HTR-8/SVneo (cell line): ENCODE measurements at places on chromosomes 16 and 17.

- DNase-seq = no peak
Observed at GRCh38 chr17:9472094-9472493, 103.5 kb downstream of the STX8 start.

DNA sequence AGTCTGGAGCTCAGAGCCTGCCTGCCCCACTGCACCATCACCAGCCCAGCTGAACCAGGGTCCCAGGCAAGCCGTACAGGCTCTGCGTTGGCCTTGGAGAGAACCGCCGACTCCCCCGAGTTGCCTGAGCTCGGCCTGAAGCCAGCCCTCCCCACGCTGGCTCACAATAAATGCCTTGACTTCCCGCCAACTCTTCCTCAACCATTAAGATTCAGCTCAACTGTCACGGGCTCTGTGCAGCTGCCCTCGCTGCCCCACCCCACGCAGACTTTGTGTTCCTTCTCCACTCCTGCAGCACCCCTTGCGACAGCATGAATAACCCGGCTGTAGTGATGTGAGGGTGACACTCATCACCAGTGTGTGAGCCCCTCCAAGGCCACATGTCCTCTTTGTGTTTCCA is 4.8 kb upstream of the QPRT start:
- DNase-seq = no peak

- no peak for DNase-seq
Observed at GRCh38 chr16:66925322-66925840, at the start of gene RRAD. Gene RRAD (minus strand): TSS chr16:66925535. CDS start chr16:66925179, 356 bp downstream.

DNA sequence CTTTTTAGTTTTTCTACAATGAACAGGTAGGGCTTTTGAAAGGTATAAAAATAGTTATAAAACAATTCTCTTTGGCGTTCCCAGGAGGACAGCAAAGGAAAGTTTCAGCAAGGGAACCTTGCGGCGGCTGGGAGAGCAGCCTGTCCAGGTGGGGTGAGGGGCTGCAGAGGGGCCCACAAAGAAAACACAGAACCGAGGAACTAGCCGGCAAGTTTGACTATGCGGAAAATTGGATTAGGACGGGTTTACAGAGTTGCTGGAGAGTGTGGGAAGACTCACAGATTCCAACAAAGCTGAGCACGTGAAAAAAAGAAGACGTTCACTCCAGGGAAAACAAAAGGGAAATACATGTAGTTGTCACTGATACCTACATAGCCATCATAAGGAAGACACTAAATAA is 40.2 kb upstream of the METTL16 start:
- DNase-seq = no peak

- DNase-seq = no peak
Observed at GRCh38 chr16:58536278-58536677, 21.0 kb downstream of the SETD6 start.

GRCh38 chr16:78072275-78072674 is 27.2 kb upstream of the WWOX start:
- no peak for DNase-seq

- no peak for DNase-seq
Observed at GRCh38 chr16:30558789-30559377, 709 bp upstream of the ZNF764 start.

DNA sequence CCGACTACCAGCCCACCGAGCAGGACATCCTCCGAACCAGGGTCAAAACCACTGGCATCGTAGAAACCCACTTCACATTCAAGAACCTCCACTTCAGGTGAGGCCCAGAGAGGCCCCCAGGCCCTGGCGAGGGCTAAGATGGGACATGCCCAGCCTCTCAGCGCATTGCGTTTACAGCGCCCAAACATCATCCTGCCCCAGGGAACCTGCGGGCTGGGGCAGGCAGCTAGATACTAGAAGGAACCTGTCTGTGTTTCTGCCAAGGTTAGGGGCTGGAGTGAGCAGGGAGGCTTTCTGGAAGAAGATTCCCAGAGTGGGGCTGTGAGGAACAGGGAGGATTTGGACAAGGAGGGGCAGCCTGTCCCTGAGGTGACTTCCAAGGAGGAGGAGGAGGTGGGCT is 90.6 kb downstream of the AMFR start:
- no peak for DNase-seq

DNA sequence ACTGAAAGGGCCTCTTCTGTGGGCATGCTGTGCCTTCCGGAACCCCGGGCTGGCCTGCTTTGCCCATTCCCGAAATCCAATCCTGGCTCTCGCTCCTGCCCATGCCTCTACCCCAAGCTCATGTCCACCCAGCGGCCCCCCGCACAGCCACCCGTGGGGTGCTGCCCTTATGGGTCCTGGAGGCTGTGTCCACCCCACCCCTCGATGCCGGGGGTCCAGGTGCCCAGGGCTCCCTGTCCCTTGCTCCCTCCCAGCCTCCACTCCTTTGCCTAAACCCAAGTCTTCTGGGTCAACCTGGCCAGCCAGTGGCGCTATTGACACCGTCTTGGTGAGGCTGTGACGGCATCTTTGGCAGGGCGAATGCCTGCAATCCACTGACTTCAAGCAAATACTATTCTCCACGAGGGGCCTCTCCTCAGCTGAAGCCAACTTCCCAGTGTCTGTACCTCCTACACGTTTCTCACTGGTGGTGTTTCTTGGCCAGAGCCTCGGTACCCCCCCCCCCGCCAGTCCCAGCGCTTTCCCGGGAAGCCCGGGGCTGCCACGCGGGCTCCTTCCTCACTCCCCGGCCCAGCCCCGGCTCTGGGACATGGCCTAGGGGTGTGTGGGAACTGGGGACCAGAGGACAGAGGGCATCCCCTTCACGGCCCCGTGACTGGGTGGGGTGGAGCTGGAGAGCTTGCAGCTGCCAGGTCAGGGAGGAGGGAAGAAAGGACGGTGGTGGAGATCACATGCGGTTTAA is 12.2 kb upstream of the DUS1L start:
- DNase-seq = no peak

DNA sequence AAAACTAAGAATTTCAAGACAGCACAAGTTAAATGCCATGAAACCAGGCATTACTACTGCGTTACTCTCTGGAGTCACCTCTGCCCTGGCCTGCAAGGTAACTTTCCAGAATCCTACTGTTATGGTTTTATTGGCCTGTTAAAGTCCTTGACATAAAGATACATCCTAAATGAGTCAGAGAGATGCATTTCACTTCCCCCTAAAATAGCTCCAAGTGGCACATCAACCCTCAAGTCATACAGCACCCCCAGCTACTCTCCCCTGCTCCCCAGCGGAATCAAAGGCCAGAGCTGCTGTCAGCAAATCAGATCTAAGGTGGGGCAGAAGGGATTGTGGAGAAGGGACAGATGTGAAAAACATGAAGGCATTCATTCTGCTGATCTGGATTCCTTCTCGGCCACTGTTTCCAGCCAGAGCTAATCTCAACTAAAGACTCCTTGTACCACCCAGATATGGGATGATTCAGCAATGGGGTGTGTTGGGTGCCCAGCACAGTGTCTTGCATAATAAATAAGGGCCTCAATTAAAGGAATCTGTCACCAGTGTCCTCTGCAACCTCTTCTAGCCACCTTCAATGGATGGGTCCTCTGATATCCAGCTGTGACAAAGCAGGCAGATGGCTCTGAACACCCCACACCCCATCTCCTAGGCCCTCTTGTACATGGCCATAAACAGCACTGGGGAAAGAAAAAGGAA is 8.5 kb upstream of the CCL1 start:
- no peak for DNase-seq

- DNase-seq = no peak
Observed at GRCh38 chr17:29102741-29103181, 59.8 kb downstream of the PIPOX start.

- DNase-seq = no peak
Observed at GRCh38 chr17:30477774-30478115, 537 bp downstream of the GOSR1 start.

DNA sequence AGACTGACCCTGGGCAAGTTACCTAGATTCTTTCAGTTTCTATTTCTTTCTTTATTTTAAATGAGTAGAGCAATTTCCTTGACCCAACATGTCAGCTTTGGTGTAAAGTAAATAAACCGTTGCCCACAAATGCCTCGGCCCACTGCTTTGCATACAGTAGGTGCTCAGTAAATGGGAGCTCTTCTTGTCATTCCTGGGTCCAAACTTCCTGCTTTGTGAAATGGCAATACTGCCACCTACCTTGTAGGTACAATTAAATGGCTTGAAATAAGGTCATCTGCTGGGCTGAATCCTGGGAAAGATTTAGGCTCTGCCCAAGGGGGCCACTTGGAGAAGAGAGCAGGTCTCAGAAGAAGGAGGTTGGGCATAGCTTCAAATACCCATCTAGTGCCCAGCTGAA is 253.0 kb downstream of the HS3ST3B1 start:
- no peak for DNase-seq

- DNase-seq = no peak
Observed at GRCh38 chr16:67265834-67266233, 13.5 kb upstream of the PLEKHG4 start.

DNA sequence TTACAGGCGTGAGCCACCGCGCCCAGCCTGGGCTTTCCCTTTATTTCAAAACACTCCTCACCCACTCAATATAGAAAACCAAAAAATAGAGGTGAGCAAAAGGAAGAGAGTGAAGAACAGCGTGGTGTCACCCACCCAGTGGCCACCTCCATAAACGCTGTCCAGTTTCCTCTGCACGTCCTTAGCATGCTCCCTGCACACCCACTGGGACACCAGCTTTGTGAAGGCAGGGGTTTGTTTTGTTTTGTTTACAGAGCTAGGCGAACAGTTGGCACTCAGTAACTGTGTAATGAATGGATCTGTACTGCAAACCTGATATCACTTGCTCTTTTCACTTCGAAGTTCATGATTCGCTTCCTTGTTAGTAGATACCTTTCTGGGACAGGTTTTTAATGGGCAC is 73.0 kb downstream of the PRKCB start:
- DNase-seq = no peak

- DNase-seq = no peak
Observed at GRCh38 chr16:28318042-28318744, 25.9 kb downstream of the SBK1 start.

- peak; percentile 98 for DNase-seq
Observed at GRCh38 chr17:60392042-60392844, at the start of gene USP32. Gene USP32 (minus strand): TSS chr17:60392133. CDS start chr17:60391939, 194 bp downstream.

GRCh38 chr17:5608399-5609112 is 24.2 kb upstream of the NLRP1 start:
- no peak for DNase-seq

DNA sequence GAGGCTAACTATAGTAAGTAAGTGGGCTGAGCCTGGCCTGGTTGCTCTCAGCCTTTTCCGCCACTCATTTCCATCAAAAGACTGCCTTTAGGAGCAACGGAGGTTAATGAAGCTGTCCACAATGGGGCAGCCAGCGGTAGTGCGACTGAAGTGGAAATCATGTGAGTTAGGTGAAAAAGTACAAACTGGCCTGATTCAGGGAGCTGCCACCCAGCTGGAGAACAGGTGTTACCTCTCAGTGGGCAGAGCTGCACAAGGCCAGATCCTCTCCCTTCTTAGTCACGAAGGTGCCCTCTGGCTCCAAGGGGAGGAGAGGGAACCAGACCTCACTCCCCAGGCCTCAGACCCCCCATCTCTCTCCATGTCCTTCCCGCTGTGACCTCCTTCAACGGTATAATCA is 34.4 kb upstream of the CDRT4 start:
- no peak for DNase-seq

- peak; percentile 75 for DNase-seq
Observed at GRCh38 chr16:4200000-4200780, 41.7 kb downstream of the SRL start.

DNA sequence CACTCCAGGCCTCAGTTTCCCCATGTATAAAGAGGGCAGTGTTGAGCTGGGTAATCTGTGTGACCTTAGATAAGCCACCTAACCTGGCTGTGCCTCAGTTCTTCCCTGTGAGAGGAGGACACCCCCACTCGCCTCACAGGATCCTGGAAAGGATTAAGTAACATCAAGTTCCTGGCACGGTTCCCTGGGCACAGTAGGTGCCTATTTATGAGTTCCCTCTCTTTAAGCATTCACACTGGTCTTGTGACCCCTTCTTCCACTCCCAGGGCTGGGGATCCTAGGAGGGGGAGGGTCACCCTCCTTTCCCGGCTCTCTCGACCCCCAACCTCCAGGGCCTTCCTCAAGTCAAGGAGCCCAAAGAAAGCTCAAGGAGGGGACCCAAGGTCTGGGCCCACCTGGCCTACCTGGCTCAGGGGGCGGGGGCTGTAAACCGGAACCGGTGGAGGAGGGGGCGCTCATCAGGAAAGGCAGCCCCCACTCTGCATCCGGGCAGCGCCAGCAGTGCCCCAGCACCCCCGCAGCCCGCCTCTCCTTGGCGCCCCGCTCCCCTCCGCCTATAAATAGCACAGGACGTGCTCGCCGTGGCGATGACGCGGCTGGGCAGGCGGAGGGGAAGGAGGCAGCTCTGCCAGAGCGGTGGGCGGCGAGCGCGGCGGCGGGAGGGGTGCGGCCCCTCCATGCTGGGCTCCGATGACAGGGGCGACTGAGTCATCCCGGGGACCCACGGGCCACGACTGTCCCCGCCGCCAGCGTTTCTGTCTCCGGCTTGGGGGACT is 9.4 kb downstream of the RPL19 start:
- DNase-seq = no peak

DNA sequence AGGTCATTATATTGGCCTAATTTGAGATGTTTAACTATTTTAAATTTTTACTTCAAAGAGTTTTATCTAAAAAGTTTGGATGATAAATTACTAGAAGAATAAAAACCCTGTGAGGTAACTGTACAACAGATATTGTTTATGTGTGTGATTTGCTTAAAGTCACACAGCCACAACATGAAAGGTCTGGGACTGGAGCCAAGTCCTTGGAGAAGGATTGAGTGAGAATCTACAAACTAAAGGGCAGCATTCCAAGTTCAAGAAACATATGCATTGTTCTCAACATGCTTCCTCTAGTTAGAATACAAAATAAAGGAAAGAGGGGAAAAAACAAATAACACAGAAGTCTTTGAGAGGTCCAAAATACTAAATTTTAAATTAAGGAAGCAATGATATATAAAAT is 131.5 kb upstream of the MON1B start:
- DNase-seq = no peak

GRCh38 chr17:16942141-16943031 is 29.5 kb downstream of the TNFRSF13B start:
- no peak for DNase-seq

DNA sequence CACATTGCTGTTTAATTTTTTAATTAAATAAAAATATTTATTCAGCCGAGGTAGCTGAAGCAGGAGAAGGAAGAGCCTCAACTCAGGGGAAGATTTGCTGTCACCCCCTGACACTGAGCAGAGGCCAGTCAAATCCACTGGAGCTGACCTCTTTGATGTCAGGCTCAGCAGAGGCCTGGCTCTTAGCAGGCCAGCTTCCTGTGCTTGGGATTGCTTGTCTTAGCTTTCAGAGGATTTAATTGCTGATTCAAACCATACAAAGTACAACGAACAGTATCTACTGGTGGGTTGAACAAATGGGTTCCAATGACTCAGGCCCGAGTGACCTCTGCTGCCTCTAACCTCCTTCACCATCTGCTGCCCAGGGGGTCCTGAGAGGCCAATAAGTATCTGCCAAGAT is 417.0 kb upstream of the HSBP1 start:
- DNase-seq = no peak

DNA sequence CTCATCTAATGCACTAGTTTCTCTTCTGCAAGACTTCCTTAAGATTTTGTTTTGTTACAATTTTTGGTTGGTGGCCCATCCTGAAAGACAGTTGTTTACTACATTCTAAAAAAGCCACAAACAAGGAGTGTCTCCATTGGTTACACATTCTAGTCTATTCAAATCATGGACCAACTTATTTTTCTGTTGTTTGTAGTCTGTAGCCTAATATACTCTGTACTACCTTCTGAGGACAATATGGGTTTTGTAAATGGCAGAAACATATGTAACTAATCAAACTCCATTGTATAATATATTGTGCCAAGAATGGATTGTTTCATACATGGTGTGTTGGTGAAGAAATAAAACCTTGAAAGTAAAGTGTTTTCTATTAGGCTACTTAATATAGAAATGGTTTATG is 79.5 kb upstream of the DHX40 start:
- no peak for DNase-seq
